ENCODE measurements at places on chromosomes 6 and 20.

- DNase-seq: no peak
Observed at GRCh38 chr6:144528743-144529425, 243.7 kb downstream of the UTRN start.

- DNase-seq: no peak
Observed at GRCh38 chr6:7673063-7673536, 52.8 kb upstream of the BMP6 start.

DNA sequence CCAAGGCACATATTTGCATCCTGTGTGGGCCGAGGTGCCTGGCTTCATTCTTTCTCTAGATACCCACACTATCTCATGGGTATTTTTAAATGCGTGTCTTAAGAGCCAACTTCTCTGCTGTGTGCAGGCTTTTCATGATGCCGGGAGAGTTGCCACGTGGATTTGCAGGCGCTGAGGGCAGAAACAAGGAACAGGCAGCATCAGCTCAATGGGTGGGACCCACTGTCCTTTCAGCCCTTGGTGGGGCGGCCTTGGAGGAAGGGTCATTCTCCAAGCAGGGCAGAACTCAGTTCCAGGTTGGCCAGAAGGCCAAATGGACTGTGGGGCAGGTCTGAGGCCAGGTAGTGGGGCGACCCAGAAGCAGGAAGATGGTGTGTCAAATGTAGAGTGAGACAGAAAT lies 84.7 kb downstream of the PHACTR3 start:
- DNase-seq: no peak

- DNase-seq: no peak
Observed at GRCh38 chr6:74734901-74735300, 471.0 kb downstream of the COL12A1 start.

GRCh38 chr6:133244519-133244918 lies 3.4 kb downstream of the EYA4 start:
- no peak for DNase-seq

DNA sequence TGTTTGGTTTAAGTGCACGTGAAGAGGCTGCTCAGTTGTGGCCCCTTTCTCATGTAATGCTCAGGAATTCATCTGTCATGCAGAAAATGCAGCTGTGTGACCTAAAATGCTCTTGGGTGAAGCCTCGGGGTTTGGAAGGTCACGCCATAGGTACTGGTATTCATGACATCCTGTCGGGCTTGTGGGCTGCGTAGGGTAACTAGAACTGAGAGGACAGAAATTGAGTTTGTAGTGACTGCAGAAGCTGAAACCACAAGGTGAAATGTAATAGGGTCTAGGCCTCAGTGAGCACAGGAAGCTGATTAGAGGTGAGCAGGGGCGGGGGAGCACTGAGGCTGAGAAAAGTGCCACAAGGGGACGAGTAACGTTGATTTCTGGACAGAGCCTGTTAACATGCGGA lies 128.8 kb downstream of the SOBP start:
- no peak for DNase-seq

DNA sequence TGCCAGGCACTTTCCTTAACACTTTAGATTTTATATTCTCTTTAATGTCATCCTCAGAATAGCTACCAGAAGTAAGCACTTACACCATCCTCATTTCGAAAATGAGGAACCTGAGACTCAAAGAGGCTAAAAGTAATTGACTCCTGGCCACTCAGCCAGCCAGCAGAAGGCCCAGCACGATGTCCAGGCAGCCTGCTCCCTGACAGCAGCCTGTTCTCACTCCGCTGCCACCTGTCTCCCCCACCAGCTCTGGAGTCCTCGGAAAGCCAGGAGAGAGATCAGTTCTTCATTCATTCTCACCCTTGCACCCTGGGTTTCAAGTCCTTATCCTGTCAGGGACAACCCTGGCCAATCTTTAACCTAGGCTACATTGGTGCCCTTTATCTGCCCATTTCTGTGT lies 174.0 kb downstream of the SASH1 start:
- DNase-seq: no peak

DNA sequence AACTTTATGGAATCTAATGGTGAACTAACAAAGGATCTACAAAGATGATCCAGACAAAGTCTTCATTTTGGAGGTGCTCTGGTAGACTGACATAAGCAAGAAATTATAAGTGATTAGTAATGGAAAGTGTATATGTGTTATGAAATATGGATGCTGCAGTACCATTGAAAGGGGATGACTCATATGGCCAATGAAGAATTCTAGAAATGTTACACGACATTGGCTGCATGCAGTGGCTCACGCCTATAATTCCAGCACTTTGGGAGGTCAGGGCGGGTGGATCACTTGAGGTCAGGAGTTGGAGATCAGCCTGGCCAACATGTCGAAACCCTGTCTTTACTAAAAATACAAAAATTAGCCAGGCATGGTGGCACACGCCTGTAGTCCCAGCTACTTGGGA lies 23.5 kb downstream of the CFAP206 start:
- no peak for DNase-seq

- DNase-seq: no peak
Observed at GRCh38 chr6:111759331-111759835, 113.9 kb downstream of the FYN start.

GRCh38 chr6:74249658-74250057 lies 553.7 kb downstream of the CD109 start:
- DNase-seq: no peak

- DNase-seq: no peak
Observed at GRCh38 chr20:17640875-17641378, 41.1 kb downstream of the RRBP1 start.

- no peak for DNase-seq
Observed at GRCh38 chr6:129485746-129486145, 224.2 kb downstream of the ARHGAP18 start.

DNA sequence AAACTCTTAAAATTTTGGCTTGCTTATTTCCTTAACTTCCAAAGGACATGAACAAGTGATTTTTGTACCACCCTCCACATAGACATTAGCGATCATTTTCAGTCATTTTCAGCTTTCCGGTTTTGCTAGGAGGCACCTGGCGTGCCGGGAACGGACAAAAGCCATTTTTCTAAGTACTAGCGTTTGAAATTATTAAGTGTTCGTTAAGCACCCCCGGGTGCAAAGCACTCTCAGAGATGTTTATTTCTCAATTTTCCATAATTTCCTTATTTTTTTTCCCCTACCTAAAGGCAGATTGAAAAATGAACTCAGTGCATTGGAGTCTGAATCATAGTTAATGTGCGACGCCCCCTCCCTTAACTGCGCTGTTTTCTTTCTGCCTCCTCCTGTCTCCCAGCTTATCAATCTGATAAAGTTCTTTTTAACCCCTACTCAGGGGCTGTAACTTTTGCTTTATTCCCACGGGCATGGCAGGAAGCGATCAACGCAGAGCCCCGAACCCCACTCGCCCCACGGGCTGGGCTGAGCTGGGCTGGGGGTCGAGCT lies 58.2 kb downstream of the ZNF831 start:
- no peak for DNase-seq

GRCh38 chr20:52867305-52867704 lies 104.9 kb upstream of the TSHZ2 start:
- no peak for DNase-seq

- DNase-seq: no peak
Observed at GRCh38 chr20:2699775-2700413, 7.3 kb downstream of the EBF4 start.

DNA sequence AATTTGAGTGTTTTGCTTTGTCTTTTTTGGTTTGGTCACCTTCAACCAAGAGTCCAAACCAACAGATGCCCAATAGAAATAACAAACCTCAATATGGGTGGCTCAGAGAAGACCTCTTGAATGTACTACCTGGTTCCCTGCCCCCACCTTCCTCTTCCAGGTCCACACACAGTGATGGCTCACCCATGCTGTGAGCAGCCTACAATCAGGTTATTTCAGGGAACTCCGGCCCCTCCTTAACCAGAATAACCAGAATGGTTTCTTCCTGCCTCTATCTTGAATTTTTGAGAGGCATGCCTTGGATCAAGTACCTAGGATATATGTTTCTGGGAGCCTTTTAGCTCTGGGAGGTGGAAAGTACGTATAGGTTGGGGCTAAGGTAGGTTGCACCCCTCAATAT lies 327.1 kb upstream of the PRDM1 start:
- DNase-seq: no peak

GRCh38 chr6:45447005-45447404 lies 69.3 kb upstream of the SUPT3H start:
- DNase-seq: no peak

DNA sequence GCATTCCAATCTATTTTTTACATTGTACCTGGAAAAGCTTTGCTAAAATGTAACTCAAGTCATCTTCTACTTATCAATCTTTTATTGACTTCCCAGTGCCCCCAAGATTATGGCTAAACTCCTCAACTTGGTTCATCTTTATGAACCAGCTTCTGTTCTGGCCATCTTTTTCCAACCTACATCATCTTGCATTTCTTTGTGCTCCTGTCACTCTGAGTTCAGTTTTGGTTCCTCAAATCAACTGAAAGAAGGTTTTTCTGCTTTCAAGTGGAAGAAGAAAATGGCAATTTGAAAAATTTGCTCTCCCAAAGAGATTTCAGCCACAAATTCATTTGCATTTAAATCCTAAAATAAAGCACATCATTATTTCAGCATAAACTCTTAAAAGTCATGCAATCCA lies 41.8 kb downstream of the GPX5 start:
- no peak for DNase-seq

- no peak for DNase-seq
Observed at GRCh38 chr6:16067568-16067967, 61.3 kb upstream of the MYLIP start.

GRCh38 chr20:59749301-59749700 lies 145.0 kb downstream of the PHACTR3 start:
- no peak for DNase-seq

- no peak for DNase-seq
Observed at GRCh38 chr6:140661691-140662090, 1287.2 kb upstream of the CITED2 start.

DNA sequence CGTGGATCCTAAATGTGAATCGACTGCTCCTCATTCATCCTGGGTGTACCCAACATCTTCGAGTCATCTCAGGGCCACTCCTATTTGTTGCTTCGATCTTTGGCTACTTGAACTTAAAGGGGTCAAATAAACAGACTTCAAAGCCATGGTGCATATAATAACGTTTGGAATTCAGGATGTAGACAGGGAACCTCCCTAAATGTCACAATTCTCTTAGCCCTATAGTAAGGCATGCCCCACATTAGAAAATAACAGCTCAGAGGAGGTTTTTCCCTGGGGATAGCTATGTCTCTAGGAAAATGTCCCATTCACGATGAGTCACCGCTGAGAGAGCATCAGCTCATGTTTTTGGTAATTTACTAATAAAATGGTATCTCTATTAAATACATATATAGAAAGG lies 54.8 kb upstream of the BMP6 start:
- no peak for DNase-seq

All from stimulated activated CD4-positive, alpha-beta T cell treated with anti-CD3 and anti-CD28 coated beads, Interleukin-1b, Interleukin-23, amount 100 ng/mL, for 4 hours (primary cell).